A549 (cell line): ENCODE measurements at places on chromosomes 2 and 18.

DNA sequence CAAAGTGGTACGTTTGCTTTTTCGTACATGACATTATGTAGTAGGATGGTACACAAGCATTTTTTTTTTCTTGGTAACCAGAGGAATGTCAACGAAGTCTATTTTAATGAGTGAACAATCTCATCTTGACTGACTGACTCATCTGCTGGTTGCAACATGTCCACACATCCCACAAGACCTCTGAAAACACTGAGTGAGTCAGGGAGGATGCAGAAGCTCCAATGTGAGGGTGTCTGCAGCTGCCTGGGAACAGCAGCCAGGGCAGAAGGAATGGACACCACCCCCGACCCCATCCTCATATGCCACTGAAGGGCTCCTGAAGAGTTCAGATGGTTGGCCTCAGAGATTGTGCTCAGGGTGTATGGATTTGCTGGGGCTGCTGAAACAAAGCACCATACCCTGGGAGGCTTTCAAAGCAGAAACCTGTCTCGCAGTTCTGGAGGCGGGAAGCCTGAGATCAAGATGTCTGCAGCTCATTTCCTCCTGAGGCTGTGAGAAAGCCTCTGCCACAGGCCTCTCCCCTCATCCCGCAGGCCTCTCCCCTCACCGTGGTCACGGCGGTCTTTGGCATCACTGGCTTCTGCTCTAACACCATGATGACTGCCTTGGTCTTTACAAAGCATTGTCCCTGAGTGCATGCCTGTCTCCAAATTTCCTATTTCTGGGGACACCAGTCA lies 124.6 kb downstream of the LRATD1 start:
- DNase-seq, result no peak

DNA sequence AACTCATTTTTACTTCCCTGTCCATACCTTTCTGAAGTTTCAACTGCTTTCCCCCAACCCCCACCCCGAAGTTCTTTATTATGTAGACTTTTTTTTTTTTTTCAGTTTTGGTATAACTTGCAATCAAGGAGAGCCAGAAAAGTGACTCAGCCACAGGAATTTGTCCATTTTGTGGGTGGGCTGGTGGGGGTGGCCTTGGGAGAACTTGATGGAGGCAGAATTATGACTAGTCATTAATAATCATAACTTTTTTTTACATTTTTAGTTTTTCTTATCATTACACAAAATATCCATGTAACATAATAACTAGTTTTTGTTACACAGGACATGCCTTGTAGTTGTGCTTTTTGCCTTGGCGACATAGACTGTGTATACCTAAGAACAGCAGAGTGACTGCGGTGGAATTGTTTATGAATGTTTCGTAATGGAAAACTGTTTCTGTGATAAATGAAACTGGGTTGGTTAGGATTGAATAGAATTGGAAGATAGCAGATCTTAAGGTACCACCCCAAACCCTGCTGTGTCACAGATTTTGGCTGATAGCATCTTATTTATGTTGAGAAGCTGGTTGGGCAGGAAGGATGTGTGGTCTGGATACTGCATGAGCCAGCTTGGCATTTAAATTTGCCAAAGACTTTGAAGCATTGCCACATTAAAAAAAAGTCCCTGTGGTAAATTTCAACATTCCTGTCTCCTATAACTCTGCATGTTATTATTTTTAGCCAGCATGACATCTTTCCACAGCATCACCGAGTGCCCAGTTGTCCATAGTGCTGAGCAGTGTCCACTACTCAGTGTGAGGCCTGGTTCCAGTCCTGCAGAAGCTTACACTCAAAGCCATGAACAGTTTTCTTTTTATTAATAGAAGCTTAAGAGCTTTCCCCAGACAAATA lies 30.7 kb downstream of the LYPD6B start:
- no peak for DNase-seq

DNA sequence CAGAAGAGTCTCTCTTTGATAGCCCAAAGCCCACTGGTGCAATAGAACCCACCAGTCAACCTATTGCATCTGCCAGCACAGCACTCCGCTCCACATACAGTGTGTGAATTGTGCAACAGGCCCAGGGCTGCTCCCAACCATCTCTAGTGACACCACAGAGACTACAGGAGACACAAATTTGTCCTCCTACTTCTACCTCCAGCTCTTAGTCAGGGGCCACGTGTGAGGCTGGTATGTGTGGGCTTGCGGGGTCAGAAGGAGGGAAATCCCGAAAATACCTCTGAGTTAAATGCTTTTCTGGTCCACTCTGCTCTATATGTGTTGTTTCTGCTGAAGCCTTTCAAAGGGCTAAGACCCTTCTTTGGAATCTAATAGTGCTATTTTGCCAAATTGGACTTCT lies 18.0 kb downstream of the DGUOK start:
- DNase-seq, result no peak

GRCh38 chr2:230329946-230330605 lies 3.1 kb downstream of the SP140L start:
- DNase-seq, result no peak
